ENCODE measurements at places on chromosomes 11 and 22.

DNA sequence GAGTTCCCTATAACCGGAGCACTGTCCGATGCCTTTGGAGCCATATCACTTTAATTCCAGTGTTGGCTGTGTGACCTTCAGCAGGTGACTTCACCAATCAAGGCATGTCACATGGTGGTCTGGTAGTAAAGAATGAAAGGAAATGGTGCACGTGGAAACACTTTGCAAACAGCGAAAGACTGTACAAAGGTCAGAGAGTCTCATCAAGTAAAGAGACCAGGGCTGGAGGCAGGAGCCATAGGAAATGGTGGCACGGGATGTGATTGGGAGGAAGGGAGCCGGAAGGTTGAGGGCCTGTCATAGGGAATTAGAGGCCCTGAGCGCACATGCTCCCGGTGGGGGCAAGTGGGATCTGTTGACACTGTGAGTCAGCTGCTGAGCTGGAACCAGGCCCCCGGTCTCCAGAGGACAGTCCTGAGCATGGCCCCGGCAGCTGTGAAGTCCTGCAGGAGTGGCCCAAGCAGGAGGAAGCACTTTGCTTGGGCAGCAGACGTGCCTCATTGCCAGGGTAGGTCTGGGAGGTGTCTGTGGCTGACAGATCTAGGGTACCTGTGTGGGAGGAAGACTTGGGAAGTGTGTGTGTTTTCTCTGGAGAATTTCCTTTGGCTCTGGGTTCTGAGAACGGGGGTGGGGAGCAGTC lies 2.0 kb downstream of the DAGLA start:
- DNase-seq: no peak

DNA sequence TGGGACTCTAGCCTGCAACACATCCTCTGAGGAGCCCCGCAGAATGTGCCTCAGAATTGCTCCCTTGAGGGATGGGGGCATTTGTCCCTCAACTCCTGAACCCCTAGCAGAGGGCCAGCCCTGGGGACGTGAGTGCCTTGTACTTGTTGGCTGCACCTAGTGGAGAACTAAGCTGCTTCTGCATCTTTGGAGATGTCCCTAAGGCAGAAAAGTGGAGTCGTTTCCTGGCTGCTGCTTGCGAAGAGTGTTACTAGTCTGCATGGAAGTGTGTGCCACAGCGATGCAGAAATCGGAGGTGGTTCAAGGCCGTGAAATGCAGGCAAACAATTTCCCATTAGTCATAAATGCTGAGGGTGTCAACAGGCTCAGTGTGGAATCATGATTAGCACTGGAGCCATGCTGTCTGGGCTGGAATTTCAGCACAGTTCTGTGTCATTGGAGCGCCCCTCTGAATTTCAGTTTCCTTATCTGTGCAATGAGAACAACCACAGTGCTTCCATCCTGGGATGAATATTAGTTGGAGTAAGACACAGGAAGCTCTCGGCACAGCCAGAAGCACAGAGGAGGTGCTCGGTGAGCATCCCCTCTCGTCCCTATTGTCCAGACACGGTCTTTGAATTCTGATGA lies 56.5 kb downstream of the MIAT start:
- no peak for DNase-seq

GRCh38 chr11:78402847-78403246 lies 14.8 kb downstream of the GAB2 start:
- DNase-seq: no peak

DNA sequence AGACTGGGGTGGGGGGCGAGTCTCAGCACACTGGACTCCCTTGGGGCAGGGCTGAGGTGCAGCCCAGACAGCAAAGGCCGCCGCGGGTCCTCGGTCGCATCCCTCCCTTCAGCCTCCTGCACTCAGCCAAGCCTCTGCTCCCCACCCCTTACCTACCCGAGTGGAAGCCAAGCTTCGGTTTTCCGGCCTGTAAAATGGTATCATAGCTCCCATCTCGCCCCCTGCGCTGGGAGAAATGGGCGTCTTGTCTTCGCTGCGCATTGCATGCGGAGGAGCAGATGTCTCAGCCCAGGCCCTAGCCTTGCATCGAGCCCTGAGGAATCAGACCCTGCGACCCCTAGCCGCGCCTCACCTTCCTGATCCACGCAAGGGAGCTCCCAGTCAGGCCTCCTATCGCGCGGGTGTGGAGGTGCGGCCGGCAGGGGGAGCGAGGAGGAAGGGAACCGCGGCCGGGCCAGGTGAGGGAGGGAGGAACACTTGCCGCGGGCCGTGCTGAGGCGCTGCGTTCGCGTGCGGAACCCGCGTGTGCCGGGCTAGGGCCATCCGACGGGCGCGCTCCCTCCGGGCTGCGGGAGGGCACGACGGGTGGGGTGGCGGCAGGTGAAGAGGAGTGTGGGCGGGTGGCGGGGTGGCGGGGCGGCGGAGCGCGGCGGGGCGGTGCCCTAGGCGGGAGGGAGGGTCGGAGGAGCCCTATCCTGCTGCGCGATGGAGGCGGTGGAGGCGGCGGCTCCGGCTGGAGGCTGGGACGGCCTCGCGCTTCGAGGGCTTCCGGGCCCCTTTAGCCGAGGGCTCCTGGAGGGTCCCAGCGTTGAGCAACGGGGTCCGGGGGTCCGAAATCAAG lies 4.1 kb upstream of the TBX1 start:
- DNase-seq: no peak

DNA sequence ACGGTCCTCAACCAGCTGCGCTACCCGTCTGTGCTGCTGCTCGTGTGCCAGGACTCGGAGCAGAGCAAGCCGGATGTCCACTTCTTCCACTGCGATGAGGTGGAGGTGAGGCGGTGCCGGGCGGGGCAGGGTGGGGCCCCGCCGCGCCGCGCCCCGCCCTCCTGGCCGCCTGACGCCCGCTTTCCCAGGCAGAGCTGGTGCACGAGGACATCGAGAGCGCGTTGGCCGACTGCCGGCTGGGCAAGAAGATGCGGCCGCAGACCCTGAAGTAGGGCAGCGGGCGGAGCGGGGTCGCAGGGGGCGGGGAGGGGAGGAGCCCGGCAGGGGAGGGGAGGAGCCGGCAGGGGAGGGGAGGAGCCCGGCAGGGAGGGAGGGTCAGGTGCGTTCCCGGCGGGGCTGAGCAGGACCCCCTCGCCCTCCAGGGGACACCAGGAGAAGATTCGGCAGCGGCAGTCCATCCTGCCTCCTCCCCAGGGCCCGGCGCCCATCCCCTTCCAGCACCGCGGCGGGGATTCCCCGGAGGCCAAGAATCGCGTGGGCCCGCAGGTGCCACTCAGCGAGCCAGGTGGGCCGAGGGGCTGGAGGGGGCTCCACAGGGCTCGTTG lies 14.7 kb downstream of the EPS8L2 start:
- no peak for DNase-seq

DNA sequence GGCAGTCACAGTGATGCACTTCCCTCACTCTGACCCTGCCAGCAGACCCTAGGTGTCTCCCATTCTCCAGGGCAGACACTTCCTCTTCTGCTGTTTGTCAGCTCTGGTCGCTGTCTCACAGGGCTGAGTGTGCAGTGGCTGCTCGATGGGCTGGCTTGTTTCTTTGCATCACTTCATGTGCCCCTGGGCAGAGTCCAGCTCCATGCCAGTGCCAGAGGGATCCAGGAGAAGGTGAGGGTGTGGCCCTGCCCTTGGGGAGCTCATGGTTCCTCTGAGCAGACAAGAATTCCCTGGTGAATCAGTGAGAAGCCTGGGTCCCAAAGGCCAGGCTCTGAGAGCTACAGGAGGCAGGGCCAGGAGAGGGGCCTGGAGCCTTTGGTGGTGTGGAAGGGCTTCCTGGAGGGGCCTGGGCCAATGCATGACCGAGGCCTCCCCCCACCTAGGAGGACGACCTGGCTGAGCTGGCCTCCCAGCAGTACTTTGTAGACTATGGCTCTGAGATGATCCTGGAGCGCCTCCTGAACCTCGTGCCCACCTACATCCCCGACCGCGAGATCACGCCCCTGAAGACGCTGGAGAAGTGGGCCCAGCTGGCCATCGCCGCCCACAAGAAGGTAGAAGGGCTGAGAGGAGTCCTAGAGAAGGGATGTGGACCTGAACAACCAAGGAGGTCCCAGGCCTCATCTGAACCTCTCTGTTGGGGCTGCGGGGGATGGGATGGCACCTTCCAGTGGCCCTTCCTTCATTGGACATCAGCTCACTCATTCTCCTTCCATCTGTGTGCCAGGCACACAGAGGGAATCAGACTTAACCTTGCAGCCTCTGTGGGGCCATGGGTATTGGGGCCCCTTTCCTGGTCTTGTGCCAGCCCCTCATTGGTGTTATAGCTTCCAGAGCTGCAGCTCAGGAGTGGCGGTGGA lies 66.1 kb downstream of the MYO7A start:
- no peak for DNase-seq

- no peak for DNase-seq
Observed at GRCh38 chr11:9752091-9752490, 88.2 kb downstream of the SWAP70 start.

Measured in H54 (cell line).